ENCODE measurements at places on chromosomes 7 and 10.

DNA sequence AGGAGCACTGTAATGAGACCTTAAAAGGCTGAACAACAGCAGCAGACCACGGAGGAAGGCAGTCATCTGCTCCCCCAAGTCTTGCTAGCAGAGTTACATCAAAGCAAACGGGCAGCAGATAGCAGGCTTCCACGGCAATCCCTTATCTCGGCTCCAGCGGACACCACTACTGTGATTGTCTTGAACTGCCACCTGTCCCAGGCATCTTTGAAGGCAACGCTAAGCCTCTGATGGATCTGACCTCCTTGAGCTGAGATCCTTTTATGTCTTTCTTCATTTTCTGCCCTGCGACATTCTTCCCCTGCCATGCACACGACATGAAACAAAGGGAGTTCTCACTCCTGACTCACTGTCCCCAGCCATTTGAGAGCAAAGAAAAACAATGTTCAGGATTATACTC is 111.7 kb downstream of the GLI3 start:
- no peak for DNase-seq

GRCh38 chr7:88101769-88102168 is 118.1 kb downstream of the SRI start:
- no peak for DNase-seq

DNA sequence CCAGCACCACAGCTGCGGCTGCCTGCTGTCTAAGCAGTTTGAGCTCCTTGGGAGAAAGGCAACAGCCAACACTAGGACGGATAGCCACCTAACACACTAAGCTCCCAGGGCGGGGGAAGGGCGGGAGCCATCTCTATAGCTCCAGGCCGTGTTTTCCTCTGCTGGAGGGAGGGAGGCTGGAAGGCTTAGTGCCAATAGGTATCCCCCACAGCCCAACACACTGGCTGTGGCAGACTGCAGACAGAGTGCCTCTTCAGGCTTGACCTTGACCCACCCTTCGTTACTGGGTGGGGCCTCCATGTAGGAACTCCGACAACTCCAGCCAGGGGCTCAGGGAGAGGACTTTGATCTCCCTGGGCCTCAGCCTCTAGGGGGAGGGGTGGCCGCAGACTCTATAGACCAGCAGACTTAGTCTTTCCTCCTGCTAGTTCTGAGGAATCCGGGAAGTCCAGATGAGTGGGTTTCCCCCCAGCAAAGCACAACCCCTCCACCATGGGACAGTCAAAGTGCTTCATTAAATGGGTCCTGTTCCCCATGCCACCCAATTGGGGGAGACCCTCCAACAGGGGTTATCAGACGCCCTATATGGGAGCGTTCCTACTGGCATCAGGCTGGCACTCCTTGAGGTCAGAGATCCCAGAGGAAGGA is 314.4 kb upstream of the MKI67 start:
- DNase-seq, result no peak

GRCh38 chr10:4385231-4385870 is 440.7 kb upstream of the AKR1E2 start:
- DNase-seq, result no peak

GRCh38 chr10:2111965-2112364 is 374.6 kb upstream of the ADARB2 start:
- DNase-seq, result no peak

DNA sequence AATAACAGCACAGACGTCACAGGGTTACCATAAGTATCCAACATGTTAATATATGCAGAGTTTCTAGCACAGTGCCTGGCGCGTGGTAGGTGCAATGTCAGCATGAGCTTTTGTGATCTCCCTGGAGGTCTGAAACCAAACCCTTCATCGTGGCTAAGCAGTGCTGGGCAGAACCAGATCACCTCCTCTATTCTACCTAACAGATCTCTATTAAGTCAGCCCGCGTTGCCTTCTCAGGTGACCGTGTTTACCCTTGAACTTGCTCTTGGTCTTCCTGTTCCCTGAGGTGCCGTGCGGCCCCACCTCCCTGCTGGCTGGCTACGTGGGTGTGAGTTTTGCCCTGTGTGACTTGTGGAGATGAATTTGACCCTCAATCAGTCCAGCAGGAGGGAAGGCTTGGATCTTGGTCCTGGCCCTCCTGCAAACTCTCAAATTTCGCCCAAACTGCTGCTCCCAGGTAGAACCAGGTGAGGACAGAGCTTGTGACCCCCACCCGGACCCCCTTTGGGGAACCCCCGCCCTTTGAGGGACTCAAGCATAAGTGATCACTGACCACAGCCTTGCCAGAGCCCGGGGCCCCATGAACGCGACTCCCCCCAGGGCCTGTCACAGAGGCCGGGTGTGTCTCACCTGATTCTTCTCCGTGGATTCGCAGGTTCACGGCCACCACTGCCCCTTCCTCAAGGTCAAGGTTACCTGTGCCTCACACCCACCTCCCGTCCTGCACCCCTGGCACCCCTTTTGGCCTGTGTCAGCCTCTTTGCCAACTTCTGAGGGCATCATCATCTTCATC is 54.2 kb downstream of the ELFN1 start:
- no peak for DNase-seq

DNA sequence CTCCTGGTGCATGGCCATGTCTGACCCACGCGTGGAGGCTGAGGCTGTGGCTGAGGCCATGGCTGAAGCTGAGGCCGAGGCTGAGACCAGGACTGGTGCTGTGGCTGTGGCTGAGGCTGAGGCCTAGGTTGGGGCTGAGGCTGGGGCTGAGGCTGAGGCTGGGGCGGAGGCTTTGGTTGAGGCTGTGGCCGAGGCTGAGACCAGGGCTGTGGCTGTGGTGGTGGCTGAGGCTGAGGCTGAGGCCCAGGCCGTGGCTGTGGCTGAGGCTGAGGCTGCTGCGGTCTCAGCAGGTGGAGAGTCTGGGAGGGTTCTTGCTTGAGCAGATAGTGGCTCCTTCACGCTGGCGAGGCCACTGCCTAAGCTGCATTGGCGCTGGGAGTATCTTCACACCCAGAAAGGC is 76.4 kb downstream of the WDR37 start:
- DNase-seq, result no peak

- DNase-seq, result no peak
Measured at GRCh38 chr10:96310321-96310669, 6.1 kb downstream of the DNTT start.

GRCh38 chr7:142181966-142182365 is 70.4 kb downstream of the MGAM2 start:
- no peak for DNase-seq

DNA sequence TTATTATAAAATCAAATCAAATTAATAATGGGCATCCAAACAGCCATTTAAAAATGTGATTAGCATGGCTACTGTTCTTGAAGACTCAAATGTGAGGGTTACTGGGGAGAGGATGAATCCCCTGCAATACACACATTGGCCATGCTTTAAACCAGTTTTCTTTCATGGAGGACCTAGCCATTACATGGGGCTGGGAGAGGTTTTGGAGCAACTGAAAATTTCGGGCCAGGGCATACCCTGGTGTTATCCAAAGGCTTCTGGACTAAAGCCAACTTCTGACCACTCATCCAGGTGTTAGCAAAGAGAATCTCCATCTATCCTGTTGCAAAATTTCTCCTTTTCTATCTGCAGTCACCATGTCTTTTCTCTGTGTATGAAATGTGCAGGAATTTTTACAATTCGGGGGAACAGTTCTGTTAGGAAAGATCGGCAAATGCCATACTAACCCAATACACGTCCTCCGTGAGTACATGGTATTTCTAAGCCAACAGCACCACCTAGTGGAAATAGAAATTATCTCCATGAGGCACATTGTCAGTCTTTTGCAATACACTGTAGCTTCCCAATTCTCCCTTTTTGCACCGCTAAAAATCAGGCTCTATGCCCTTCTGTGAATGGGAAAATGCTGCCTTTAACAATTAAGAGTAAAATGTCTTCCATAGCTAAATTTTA is 47.0 kb upstream of the ZNF107 start:
- no peak for DNase-seq

DNA sequence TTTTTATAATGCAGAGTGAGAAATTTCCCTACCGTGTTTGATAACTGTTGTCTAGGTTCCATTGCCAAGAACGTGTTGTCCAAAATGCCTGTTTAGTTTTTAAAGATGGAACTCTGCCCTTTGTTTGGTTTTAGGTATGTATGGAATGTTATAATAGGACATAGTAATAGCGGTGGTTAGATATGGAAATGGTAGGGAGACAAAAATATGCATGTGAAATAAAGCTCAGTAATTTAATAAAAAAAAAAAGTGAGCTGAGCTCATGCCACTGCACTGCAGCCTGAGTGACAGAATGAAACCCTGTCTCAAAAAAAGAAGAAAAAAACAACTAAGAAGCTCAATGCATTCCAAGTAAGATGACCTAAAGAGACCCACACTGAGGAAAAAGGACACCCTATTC is 72.9 kb downstream of the ZNF783 start:
- no peak for DNase-seq

All from anterior cingulate cortex (tissue), 58 donors.